ENCODE measurements at places on chromosomes 5 and 9.

DNA sequence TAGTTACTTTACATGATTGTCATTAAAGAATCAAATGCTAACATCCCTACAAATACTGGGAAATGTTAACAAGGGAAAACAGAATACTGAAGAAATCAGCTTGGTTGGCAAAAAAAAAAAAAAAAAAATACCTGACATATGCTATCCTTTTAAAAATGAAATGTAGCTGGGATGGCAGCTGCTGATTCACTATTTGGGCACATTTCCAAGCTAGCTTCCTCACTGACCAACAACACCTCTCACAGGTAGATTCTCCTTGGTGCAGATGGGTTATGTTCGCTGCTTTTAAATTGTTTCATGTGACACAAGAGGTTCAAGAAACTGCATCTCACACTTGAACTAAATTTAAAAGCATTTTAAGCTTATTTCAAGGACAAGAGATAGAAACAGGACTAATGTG lies 6.1 kb upstream of the PRUNE2 start:
- DNase-seq = no peak

- no peak for DNase-seq
Observed at GRCh38 chr5:1762121-1762882, 37.3 kb downstream of the MRPL36 start.

DNA sequence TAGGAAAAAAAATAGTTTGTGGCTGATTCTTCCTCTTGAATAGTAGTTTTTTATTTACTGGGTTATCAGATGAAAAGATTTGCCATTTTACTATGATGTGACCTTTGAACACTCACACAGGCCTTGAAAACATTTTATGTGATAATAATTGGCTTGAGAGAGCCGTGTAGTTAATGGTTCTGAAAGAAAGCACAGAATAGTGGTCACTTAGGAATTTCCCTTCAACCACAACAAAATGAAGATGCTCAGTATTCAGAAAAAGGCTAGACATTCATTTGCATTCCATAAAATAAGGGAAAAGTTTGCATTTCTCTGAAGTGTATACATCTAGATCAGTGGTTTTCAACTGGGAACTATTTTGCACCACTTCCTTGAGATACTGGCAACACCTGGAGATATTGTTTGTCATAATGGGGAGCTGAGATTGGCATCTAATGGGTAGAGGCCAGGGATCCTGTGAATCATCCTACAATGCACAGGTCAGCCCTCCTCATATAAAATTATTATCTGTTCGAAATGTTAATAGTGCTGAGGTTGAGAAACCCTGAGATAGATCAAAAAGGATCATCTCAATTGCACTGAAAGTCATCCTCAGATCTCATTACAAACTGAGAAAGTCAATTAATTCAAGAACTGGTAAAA lies 446.4 kb upstream of the CCNG1 start:
- no peak for DNase-seq

GRCh38 chr9:136372006-136372405 lies 1.5 kb downstream of the CARD9 start:
- DNase-seq = no peak

All from activated naive CD4-positive, alpha-beta T cell treated with anti-CD3 and anti-CD28 coated beads, Interleukin-2, amount 50 U/mL, for 72 hours (primary cell).